ENCODE measurements at places on chromosomes 1 and 21.

GRCh38 chr1:54699936-54700525 lies 15.6 kb upstream of the TTC4 start:
- DNase-seq = no peak

DNA sequence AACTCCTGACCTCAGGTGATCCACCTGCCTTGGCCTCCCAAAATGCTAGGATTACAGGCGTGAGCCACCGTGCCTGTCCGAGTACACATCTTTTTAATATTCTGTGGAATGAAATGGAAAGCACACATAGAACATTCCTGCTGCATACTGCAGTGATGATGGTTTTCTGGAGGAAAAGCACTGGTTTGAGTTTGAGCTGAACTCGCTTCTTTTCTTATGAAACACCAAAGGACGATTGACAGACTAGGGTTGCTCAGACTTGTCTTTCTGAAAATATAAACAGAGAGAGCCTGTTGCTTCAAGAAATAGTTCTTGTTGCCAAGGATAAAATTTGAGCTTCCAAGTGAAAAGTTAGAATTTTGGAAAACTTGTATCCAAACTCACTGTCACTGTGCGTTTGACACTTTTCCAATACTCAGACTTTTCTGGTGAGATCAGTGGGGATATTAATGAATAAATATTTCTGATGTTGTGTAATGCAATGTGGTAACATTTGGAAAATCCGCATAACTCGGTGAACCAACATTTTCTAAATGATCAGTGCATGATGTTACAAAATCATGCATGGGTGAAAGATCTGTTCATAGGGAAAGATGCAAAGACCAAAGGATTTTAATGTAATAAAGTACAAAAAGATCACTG lies 15.0 kb upstream of the ERMAP start:
- no peak for DNase-seq

- DNase-seq = no peak
Observed at GRCh38 chr21:45202889-45203288, 84.8 kb downstream of the POFUT2 start.

DNA sequence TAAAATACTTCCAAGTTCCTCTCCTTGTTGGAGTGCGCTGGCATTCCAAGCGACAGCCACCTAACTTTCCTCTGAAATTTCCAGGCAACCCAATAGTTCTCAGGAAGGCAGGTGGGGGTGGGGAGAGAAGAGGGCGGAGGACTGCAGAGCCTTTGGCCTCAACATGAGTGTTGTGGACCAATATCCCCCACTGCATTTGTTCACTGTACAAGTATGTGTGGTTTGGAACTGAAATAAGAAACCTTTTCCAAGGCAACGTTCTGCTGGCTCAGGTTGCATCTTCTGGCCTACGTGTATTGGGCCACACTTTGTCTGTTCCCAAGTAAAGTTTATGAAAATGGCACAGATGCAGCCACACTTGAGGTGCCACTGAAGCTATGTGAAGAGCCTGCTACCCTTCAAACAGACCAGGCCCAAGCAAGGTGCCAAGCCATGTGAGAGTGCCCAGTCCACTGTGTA lies 153.4 kb downstream of the DHRS3 start:
- DNase-seq = no peak

DNA sequence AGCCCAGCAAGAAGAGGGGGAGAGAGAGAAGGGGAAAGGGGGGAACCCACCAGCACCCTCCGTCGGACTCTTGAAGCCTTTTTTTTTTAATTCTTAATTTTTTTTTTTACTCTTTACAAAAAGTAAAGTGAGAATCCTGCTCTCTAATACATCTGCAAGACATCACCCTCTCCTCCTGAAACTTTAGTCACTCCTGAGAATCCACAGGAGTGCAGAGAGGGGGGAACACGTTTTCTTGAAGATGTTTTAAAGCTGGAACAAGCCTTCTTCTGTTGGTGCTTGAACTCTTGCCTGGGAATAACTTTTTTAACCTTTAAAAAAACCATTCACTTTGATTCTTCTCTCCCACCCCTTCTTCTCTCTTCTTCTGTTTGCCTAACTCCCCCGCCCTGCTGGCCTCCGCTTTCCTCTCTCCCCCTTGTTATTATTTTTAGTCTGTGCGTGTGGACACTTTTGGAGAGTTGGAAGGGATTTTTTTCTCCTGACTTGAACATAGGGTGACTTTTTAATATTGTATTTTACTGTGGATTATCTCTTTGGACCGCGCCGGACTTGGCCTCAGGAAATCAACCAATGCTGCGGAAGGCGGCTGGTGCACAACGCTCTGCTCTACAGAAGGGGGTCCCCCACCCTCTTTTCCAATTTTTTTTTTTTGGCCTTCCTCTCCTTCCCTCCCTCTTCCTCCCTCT lies 383 bp upstream of the PRRX1 start:
- DNase-seq = no peak

- peak; percentile 47 for DNase-seq
Observed at GRCh38 chr21:45555251-45555556, 13.0 kb upstream of the SLC19A1 start.

GRCh38 chr1:46333300-46334029 lies 7.1 kb upstream of the NSUN4 start:
- DNase-seq = peak; percentile 14

DNA sequence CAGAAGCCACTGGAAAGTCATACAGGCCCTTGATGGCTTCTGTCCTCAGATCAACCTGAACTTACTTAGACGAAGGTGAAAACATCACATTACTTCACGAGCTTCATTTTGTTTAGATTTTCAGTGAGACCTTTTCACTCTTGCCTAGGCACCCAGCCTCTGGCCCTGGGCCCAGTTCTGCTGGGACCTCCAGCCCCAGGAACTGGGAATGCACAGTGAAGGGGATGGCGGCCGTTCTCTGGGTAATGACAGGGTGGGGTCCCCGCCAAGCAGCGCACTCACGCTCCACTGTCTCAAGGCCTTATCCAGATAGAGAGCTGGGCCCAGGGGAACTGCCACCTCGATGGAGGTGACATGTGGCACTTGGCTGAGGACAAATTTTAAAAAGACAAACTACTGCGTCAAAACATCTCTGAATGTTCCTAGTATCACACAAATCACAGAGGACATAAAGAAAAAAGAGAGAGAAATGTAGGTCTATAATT lies 54.8 kb downstream of the NPHP4 start:
- no peak for DNase-seq

DNA sequence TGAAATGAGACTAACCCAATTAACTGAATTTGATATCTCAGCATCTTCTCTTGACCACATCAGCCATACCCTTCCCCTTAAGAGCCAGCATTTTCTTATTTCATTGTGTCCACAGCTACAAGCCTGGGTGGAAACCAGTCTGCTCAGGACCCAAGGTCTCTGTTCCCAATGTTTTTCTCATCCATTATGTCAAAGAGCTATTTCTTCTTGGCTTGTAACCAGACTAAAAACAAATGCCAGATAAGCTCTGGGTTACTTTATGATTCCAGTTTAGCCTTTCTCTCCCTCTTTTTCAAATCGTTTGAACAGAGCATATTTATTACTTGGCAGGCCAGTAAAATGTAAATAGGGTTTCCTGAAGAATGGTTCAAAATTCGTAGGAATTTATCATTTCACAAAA lies 109.3 kb upstream of the SPATA6 start:
- no peak for DNase-seq

GRCh38 chr1:40265919-40266318 lies 7.9 kb downstream of the ZMPSTE24 start:
- DNase-seq = no peak

GRCh38 chr1:27005648-27006496 lies 6.8 kb downstream of the TENT5B start:
- DNase-seq = no peak

- no peak for DNase-seq
Observed at GRCh38 chr1:1020000-1020404, at the start of gene AGRN. Gene AGRN, plus strand, starts transcription at chr1:1020120. Its CDS starts 53 bp downstream, at chr1:1020173.

- no peak for DNase-seq
Observed at GRCh38 chr1:5286244-5286643, 631.8 kb downstream of the AJAP1 start.

GRCh38 chr1:151476083-151476482 lies 16.8 kb upstream of the POGZ start:
- DNase-seq = no peak

GRCh38 chr1:24254783-24255182 lies 64.4 kb upstream of the GRHL3 start:
- no peak for DNase-seq

- DNase-seq = no peak
Observed at GRCh38 chr1:180000575-180000974, 46.0 kb downstream of the CEP350 start.

DNA sequence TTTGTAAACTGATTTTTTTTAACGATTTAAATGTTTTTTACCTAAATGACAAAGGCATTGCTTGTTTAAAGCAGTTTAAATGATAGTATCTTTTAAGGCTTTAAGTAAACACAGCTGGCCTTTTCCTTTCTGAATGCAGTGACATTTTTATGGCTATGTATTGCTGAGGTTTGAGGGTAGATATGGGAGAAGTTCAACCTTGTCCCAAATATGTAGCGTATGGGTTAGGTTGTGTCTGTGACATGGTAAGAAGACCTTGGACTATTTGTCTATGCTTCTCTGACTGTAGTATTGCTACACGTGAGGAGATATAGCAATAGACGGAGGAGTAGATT lies 32.5 kb downstream of the PKNOX1 start:
- no peak for DNase-seq

- DNase-seq = no peak
Observed at GRCh38 chr1:33057095-33057494, 20.4 kb upstream of the AK2 start.

GRCh38 chr21:46099476-46099875 lies 1.6 kb downstream of the COL6A2 start:
- no peak for DNase-seq

GRCh38 chr1:234111458-234112142 lies 207.1 kb downstream of the SLC35F3 start:
- peak; percentile 90 for DNase-seq

GRCh38 chr21:34960687-34961086 lies 88.4 kb downstream of the RUNX1 start:
- DNase-seq = no peak

DNA sequence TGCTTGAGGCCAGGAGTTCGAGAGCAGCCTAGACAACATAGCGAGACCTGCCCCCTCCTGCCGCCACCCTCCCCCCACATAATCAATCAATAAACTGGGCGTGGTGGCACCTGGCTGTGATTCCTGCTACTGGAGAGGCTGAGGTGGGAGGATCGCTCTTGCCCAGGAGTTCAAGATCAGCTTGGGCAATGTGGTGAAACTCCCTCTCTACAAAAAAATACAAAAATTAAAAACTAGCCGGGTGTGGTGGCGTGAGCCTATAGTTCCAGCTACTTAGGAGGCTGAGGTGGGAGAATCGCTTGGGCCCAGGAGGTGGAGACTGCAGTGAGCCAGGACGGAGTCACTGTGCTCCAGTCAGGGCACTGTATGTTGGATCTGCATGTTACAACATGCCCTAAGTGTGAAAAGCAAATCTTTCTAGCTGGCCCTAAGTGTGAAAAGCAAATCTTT lies 7.0 kb upstream of the MDM4 start:
- no peak for DNase-seq

DNA sequence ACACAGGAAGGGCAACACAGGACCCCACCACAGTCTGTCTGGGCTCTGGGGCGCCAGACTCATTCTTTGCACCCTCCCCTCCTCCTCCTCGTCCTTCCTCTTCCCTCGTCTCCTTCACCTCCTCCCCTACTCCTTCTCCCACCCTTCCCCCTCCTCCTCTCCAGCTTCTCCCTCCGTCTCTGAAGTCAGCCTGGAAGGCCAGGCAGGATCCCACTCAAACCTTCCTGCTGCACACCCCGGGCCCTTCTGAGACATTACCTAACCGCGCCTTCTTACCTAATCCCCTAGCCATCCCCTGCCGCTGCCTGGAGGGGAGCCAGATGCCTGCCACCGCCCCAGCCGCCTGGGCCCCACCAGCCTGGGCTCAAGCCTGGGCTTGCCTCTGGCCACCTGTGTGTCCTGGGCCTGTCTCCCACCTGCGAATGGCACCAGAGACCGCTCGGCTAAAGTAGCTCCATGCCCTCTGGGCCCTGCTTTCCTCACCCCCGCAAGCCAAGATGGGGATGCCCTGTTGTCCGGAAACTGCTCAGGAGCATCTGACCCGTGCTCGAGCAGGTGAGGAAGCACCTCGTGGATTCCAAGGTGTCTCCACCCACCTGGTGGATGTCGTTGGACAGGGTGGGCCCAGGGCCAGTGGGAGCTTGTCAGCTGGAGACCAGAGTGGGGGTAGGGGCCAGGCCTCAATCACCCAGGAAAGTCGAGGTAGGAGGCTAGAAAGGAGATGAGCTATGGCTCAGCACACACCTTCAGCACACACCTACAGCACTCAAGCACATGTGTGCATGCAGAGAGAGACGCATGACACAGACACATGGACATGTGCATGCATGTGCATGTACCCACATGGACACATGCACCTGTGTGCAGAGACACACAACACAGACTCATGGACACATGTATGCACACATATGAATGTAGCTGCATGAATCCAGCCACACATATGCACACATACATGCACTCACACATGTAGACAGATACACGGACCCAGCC lies 31.9 kb downstream of the WNT9A start:
- no peak for DNase-seq

DNA sequence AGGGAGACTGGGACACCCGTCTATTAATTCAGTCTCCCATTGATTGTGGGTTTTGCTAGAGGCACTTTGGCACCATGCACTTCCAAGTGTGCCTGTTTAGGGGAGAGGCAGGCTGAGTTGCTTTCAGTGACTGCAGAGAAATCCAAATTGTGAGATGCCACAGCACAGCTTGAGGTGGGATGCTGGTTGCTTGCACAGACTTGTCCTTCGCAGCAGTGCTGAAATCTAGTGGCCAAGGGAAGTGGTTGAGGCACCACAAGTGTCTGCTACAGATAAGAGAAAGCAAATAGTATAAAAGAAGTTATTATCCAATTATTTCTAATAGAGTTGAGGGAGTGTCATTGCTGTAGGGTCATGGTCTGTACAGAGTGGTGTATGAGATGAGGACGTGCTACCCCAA lies 40.0 kb upstream of the APP start:
- no peak for DNase-seq

GRCh38 chr1:161114556-161114955 lies 3.3 kb downstream of the PFDN2 start:
- no peak for DNase-seq

DNA sequence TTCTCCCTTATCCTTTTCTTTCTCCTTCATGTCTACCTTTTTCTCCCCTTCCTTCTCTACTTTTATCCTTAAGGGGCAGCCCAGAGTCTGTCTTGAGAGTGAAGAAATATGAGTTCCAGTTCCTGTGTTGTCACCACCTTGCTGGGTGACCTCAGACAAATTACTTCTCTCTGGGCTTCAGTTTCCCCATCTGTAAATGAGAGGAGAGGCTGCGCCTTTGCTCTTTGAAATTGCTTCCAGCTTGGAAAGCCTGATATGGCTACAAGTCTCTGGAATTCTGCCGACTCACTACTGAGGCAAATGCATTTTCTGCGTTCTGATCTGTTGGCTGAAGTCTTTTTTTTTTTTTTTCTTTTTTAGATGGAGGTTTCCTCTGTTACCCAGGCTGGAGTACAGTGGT lies 119.2 kb downstream of the SYF2 start:
- DNase-seq = no peak

DNA sequence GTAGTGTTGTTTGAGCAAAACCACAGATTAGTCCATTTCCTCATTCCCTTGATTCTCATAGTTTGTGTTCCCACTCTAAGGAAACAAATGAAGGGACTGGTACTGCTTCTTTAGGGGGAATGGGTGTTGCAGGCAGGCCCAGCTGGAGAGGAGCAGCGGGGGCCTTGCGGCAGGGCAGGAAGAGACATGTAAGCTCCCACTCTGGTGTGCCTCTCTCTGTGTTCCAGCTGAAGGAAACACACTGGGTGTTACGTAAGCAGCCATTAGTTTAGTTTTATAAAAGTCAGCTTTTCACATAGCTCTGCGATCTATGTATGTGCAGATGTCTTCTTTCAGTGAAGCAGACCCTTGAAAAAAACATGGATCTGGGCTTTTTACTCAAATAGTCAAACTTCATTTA lies 99.5 kb downstream of the CACHD1 start:
- DNase-seq = peak; percentile 34

Measured in T47D (cell line).